ENCODE measurements at places on chromosomes 1 and 21.
A peak's percentile ranks its signal among the peaks of the same experiment; 100 is the strongest.

DNA sequence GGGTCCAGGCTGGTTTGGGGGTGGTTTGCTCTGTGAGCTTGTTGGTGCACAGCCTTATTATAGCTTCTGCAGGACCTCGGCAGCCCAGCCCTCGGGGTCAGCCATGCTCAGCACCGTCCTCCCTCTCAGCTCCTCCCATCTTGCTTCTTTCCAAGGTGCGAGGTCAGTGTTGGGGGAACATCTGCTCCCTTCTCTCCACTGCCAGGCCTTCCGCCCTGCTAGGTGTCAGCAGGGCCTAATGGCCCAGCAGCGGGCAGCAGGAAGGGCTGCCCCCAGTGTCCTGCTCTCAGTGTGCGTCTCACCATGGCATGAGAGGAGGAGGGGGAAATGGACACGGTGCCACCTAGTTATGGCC, 36.5 kb upstream of the LRRC3 start:
- H3K36me3 ChIP-seq = no peaks in the 10 kb centered on the region
- H3K27ac ChIP-seq = no peak overlapping the region
- H3K27me3 ChIP-seq = no peaks in the 10 kb centered on the region

- H3K27me3 ChIP-seq = no peaks in the 10 kb centered on the region
- no peak for DNase-seq
- no peak overlapping the region for H3K4me3 ChIP-seq
- H3K4me1 ChIP-seq = no peaks in the 10 kb centered on the region
- no peaks in the 10 kb centered on the region for H3K36me3 ChIP-seq
Observed at GRCh38 chr21:25859235-25859929, 124.6 kb downstream of the GABPA start.

DNA sequence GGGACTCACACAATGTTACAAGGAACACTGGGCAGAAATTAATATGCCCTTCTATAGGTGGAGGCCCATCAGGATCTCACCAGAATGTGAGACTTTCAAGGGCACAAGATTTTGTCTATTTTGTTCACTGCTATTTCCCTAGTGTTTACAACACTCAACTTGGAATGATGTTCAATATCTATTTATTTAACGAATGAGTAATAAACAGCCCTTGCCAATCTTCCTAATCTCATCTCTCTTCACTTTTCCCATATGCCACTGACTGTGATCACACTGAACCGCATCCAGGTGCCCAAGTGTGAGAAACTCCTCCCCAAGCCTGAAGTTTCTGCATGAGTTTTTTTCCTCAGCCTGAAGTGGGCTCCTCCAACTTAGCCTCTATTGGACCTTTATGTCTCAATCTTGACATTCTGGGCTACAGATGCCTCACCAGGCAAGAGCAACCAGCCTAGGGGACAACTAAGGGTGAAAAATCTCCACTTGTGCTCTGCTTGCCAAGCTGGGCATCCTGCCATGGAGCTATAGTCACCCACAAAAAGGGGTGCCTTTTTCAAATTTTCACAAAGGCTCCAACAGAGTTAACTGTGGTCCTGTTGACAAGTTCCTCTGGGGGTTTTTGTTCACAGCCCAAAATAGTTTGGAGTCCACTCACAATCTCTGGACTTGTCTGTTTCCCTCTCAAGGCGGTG, 105.6 kb downstream of the PLPP3 start:
- H3K36me3 ChIP-seq = no peaks in the 10 kb centered on the region
- no peak overlapping the region for H3K4me3 ChIP-seq
- peaks cover 6% of the 10 kb centered on the region for H3K4me1 ChIP-seq
- no peak for DNase-seq

- DNase-seq = no peak
- no peak overlapping the region for H3K4me3 ChIP-seq
- H3K27ac ChIP-seq = no peak overlapping the region
- H3K27me3 ChIP-seq = no peaks in the 10 kb centered on the region
Observed at GRCh38 chr1:178491721-178492120, 5.0 kb downstream of the CLEC20A start.

GRCh38 chr1:59079434-59080140, 217.3 kb upstream of the FGGY start:
- no peak overlapping the region for H3K27ac ChIP-seq
- no peak overlapping the region for H3K4me3 ChIP-seq
- peaks cover 25% of the 10 kb centered on the region for H3K4me1 ChIP-seq
- H3K36me3 ChIP-seq = no peaks in the 10 kb centered on the region
- no peaks in the 10 kb centered on the region for H3K27me3 ChIP-seq

DNA sequence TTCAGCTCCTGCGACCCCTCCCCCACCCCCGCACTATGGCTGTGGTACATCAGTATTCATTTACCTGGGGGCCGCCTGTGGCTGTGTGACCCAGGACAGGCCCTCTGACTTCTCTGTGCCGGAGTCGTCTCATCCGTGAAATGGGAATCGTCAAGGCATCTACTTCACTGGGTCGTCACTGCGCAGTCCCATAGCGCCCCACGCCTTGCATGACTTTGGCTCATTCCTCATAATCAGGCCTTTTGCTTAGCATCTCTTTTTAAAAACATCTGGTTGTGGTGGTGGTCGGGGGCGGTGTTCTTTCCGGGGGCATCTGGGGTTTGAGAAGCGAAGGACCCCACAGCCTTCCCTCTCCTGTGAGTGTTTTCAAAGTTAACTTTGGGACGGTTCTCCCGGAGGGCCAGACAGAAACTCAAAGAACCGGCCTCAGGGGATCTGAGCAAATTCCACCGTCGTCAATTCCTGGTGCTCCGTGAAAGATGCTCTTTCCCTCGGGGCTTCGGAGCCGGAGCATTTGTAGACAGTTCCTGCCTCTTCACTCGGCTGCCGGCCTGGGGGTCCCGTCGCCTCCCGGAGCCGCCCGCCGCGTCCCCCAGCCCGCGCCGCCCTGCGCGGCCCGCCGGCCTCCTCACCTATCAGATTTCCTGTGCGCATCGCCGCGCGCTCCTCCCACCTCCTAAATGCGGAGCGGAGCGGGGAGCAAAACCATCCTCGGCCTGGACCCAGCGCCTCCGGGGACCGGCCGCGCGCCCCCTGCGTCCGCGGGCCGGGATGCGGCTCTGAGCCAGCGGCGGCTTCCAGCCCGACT, at the start of gene B3GALT5:
B3GALT5 (plus strand) TSS at position 708 of the 808 bp plus-strand sequence. CDS start 47,620 bp downstream, outside the sequence.
- H3K36me3 ChIP-seq = no peaks in the 10 kb centered on the region
- peaks cover 39% of the 10 kb centered on the region for H3K27me3 ChIP-seq
- no peak within 1 kb of the TSS for H3K4me3 ChIP-seq
- no peak within 1 kb of the TSS for H3K27ac ChIP-seq
- peaks cover 6% of the 10 kb centered on the region for H3K4me1 ChIP-seq

DNA sequence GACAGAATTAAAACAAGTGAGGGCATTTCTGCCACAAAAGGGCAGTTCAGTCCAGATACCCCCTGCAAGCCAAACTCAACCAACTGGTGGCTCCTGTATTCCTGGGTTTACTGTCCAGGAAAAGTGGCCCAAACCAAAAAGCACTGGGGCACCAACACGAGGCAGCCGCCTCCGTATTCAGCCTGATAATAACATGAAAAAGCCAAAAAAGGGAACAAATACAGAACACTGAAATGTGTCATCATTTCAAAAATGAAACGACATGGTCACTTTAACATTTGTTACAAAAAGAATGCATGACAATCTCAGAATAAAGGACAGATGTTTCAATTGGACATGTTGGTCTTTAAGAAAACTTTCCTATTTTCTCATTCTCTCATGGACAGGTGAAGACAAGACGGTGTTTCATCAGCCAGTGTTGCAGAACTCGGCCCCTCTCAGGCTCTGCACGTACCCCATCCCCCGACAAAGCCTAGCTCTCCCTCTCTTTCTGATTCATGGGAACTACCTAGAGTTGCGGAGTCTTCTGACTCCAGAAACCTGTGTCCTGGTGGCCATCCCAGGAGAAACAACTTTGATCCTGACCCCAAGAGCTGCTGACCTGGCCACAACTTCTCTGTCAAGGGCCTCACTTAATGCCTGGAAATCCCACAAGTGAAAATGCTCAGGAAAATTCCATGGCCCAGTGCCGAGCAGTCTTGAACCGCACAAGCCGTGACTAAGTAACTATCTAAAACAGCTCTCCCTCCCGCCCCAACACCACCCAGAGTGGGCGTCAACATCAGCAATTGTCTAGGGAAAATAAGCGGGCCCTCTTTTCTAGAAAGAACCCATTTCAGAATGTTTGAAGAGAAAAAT, 27.1 kb downstream of the ZBTB17 start:
- peaks cover 35% of the 10 kb centered on the region for H3K36me3 ChIP-seq
- H3K4me1 ChIP-seq = peaks cover 73% of the 10 kb centered on the region
- H3K4me3 ChIP-seq = peak overlapping the region; percentile 78
- H3K27ac ChIP-seq = peak overlapping the region; percentile 100
- no peaks in the 10 kb centered on the region for H3K27me3 ChIP-seq

DNA sequence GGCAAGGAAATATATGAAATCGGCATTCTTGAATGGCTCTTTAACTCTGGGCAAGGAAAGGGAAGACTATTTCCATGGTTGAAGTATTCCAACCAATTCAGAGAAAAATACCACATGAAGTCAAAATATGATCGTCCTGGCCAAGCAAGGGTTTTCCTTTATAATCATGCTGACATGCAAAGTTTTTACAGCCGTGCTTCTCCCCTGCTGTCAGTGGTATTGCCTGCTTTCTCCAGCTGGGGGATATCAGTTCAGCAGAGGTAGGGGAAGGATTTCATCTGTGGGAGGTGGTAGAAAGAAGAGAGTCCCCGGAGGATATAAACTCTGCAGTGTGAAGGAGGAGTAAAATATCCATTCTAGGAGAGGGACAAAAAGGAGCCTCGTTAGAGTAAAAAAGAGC, 322.8 kb downstream of the PAPPA2 start:
- H3K36me3 ChIP-seq = no peaks in the 10 kb centered on the region
- H3K27ac ChIP-seq = no peak overlapping the region
- peaks cover 2% of the 10 kb centered on the region for H3K27me3 ChIP-seq
- DNase-seq = no peak

DNA sequence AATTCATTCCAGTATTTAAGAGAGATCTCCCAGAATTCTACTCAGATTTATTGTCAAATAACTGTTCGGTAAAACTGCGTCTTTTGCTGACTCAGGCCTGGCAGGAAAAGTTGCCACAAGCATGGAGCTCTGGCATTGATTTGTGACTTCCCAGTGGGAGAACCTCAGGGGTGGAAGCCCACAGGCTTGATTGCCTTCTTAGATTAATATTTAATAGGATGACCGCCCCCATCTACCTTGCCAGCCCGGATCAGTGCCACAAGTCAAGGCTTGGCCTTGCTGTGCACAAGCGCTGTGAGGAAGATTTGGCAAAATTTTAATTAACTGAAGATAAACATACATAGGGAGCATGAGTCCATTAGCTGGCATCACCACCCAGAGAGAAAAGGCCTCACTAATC, 93.5 kb downstream of the LRIG2 start:
- no peaks in the 10 kb centered on the region for H3K4me1 ChIP-seq
- H3K27ac ChIP-seq = no peak overlapping the region
- H3K4me3 ChIP-seq = no peak overlapping the region
- H3K27me3 ChIP-seq = peaks cover 5% of the 10 kb centered on the region

DNA sequence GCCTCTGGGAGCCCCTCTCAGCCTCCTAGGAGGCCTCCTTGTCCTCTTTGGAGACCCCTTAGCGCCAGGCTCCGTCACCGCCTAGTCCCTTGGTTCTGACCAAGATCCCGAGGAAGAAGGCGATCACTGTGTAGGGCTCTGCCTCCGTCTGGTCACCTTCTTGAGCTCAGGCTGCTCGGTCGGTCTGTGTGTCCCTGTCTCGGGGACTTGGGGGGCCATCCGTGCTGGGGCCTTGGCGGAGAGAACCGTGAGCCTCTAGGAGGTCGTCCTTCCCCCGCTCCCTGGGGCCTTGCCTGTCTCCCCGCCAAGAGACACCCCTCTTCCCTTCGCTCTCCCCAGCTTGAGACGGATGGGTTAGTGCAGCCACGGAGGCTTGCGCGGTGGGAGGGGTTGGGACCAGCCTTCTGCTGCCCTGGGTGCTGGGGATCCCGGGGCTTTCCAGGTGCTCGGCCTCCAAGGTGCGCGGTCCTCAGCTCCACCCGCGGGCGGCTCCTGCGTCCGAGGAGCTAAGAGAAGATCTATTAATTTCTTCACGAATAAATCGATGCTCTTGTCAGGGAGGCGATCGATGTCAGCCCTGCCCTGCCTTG, 701 bp upstream of the INSRR start:
- H3K36me3 ChIP-seq = no peaks in the 10 kb centered on the region
- peaks cover 47% of the 10 kb centered on the region for H3K4me1 ChIP-seq
- peak overlapping the region; percentile 77 for H3K4me3 ChIP-seq
- DNase-seq = peak; percentile 38
- no peak overlapping the region for H3K27ac ChIP-seq
- H3K27me3 ChIP-seq = peaks cover 59% of the 10 kb centered on the region

DNA sequence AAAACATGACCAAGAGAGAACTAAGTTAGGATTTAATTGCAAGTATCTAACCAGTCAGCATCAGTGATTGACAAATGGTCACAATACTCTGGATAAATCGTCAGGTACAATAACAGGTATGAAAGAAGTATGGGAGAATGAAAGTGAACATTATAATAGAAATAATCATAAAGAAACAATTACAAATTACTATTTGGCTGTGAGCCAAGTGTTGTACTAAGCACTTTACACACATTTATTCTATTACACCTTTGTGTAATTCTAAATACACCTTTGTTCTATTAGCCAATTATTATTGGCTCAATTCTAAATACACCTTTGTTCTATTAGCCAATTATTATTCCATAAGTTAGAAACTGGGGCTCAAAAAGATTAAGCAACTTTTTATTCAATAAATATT, 114.7 kb downstream of the KCNH1 start:
- H3K27me3 ChIP-seq = peaks cover 18% of the 10 kb centered on the region
- DNase-seq = no peak
- no peak overlapping the region for H3K27ac ChIP-seq

- H3K4me1 ChIP-seq = peaks cover 21% of the 10 kb centered on the region
- H3K36me3 ChIP-seq = peaks cover 3% of the 10 kb centered on the region
- H3K27me3 ChIP-seq = no peaks in the 10 kb centered on the region
- DNase-seq = no peak
- H3K4me3 ChIP-seq = no peak overlapping the region
Observed at GRCh38 chr1:107858323-107858722, 106.7 kb downstream of the VAV3 start.

DNA sequence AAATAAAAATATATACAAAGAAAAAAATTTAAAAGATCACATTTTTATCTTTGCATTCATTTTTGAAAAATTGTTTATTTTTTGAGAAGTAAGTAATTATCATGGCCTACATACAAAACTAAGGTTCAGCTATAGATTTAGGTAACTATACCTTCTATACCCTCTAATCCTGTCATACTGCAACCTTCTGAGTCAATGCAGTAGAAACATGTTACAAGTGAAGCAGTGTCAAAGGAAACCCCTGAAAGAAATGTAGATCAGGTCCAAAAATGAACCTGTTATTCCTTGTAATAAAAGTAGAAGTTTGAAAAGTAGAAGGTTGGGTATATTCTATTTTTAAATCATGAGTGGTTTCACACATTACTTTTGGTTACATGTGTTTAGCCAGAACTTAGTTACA, 51.3 kb downstream of the PTGS2 start:
- no peaks in the 10 kb centered on the region for H3K36me3 ChIP-seq
- no peak for DNase-seq
- peaks cover 10% of the 10 kb centered on the region for H3K27me3 ChIP-seq
- no peak overlapping the region for H3K4me3 ChIP-seq
- no peak overlapping the region for H3K27ac ChIP-seq

DNA sequence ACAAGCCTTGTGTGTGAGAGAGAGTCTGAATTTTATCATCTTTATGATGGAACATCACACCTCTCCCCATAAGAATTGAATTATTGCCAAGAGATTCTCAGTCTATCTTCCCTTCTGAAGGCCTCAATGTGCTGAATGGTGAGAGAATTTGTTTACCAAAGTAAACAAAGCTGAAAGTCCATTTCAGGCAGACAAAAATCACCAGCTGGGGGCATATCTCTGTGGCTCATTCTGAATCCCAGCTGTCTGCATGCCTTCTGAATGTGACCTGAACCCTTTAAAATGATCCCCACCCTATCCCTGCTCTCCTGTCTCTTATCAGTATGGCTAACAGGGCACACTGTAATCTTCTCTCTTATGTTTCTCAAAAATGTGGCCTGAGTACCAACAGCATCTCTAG, 99.1 kb upstream of the CAMK1G start:
- DNase-seq = no peak
- H3K4me1 ChIP-seq = no peaks in the 10 kb centered on the region
- no peaks in the 10 kb centered on the region for H3K27me3 ChIP-seq
- no peak overlapping the region for H3K4me3 ChIP-seq
